ENCODE measurements at places on chromosomes 5 and 9.

DNA sequence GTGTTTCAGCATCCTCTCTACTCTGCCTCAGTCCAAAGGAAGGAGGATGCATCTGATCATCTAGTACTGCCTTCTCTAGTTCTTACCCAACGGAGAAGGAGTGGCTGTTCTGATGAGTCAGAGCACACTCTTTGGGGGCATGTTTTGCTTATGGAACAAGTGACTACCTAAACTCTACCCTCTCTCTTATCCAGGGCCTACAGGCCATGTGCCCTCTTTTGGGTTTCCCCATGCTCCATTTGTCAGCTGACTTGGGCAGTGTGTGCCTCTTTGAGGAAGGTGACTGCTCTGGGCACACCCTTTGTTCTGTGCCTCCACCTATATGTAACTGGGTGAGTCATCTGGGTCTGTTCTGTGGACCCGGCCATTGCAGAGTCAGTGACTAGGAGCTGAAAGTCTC lies 89.6 kb upstream of the BNC2 start:
- no peak for DNase-seq

DNA sequence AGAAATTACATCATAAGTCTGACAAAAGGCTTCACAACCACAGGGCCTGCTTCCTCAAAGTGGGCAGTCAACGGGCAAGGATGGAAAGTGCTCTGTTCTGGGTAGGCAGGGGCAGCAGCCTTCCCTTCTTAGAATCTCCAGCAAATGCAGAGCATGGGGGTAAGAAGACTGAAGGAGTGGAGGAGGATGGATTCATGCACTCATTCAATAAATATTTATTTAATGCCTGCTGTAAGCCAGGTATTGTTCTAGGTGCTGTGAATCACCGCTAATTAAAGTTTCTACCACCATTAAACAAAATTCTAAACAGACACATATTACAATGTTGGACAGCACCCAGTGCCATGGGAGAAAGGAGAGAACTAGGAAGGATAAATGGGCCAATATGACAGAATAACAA lies 195.6 kb downstream of the ELAVL2 start:
- no peak for DNase-seq

- DNase-seq = no peak
Measured at GRCh38 chr5:154110716-154111115, 71.9 kb downstream of the MFAP3 start.

- no peak for DNase-seq
Measured at GRCh38 chr9:108584860-108585259, 270.9 kb downstream of the ACTL7B start.

DNA sequence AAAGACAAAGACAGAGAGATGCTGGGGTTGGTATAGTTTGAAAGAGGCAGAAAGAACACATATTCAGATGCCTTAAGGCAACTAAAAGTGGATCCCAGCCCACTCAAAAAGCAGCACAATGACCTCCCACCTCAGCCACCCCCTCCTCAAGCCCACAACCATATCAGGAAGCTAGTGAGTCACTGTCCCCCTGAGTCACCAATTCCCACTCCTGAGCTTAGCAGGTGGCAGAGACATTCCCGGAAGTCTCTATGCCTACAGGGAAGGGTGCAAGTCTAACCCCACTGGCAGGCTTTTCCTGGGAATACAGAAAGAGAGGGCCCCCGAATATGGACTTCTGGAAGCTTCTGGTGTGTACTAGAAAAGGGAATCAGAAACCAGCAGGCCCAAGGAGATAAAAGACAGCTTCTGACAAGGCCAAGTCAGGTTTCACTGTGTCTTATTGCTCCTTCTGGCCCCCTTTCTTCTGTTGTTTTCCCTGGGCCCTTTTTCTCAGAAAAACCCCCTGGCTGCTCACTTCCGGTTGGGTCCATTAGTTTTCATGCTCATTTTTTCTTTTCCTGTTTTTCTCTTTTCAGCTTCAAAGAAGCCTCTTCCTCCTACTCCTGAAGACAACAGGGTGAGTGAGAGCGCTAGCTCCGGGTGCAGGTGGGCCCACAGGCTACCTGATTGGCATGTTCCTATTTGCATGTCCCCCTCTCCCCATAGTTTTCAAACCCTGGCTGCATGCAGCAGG lies 36.8 kb downstream of the ITK start:
- no peak for DNase-seq

All from NCI-H524 (cell line).